Stimulated activated CD4-positive, alpha-beta T cell treated with anti-CD3 and anti-CD28 coated beads, Interleukin-15, amount 100 ng/mL, for 24 hours (primary cell): ENCODE measurements at places on chromosomes 2 and 18.
A peak's percentile ranks its signal among the peaks of the same experiment; 100 is the strongest.

GRCh38 chr2:173547499-173547898 is 192.8 kb downstream of the CDCA7 start:
- no peak for DNase-seq

DNA sequence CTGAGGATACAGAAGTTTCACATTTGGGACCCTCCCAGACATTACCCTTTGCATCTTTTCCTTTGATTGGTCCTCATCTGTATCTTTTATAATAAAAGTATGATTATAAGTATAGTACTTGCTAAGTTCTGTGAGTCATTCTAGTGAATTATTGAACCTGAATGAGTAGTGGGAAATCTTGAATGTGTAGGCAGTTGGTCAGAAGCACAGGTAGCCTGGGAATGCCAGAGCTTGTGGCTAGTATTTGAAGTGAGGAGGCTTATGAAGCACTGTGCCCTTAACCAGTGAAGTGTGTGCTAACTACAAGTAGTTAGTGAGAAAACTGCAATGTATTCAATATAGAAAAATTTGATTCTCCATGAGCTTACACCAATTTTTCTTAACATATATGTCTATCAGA is 257.6 kb downstream of the GRB14 start:
- no peak for DNase-seq

GRCh38 chr2:42429352-42429751 is 64.4 kb downstream of the KCNG3 start:
- no peak for DNase-seq

- no peak for DNase-seq
Observed at GRCh38 chr2:11169333-11169732, 14.1 kb downstream of the SLC66A3 start.

- peak; percentile 83 for DNase-seq
Observed at GRCh38 chr2:121076885-121077549, 208.0 kb downstream of the TFCP2L1 start.
